ENCODE measurements at places on chromosomes 12 and 14.

DNA sequence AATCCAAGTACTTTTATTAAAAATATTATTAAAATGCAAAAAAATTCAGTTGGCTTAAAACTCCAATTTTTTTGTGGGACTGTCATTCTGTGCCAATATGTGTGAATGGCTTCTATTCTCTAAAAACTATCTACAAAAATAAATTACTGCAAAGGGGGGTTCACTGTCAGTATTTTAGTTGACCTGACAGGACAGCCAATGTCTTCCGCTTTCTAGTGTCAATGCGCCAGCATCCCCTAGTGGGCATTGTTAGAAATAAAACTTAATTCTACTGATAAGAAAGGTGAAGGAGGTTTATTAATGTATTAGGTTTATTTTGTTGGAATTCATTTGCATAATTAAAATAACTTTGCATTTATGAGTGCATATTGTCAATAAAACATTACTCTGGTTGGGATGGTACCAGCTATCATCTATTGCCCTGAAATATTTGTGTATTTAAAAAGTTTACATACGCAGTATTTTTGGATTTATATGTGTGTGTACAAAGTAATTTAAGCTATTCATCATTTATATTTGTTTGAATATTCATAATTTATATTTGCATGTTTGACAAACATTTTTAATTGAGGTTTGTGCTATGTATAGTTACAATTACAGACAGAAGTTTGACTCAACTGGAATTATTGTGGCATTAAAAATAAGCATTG lies 527.2 kb downstream of the FLRT2 start:
- no peak for DNase-seq

DNA sequence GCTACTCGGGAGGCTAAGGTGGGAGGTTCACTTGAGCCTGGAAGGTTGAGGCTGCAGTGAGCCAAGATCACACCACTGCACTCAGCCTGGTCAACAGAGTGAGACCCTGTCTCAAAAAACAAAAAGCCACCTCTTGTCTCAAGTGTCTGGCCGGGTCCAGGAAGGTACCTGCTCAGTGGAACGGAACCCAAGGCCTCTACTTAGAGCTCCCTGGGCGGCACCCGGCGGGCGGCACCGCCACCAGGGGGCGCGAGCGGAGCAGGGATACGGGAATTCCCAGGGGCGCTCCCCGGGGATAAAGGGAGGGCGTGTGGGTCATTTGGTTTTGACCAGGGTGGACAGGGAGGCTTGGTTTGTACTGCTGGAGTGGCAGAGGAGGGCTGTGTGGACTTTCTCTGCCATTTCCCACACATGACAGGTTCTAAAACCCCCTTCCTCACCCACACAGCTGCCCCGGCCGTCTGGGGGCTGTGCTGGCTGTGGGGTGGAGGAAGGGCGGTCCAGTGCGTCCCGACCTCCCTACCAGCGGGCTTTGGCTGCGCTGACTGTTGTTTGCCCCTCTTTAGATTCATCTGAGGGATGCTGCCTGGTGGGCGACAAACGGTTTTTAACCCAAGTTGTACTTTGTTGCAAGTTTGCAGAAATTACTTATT lies 91.4 kb downstream of the SETD3 start:
- no peak for DNase-seq

GRCh38 chr12:46664761-46665287 lies 161.0 kb downstream of the SLC38A4 start:
- peak; percentile 82 for DNase-seq

- DNase-seq = no peak
These were observed 138.6 kb downstream of the RPS29 start for GRCh38 chr14:49447540-49448107.

GRCh38 chr14:86766469-86766868 lies 1226.5 kb downstream of the GALC start:
- DNase-seq = no peak

DNA sequence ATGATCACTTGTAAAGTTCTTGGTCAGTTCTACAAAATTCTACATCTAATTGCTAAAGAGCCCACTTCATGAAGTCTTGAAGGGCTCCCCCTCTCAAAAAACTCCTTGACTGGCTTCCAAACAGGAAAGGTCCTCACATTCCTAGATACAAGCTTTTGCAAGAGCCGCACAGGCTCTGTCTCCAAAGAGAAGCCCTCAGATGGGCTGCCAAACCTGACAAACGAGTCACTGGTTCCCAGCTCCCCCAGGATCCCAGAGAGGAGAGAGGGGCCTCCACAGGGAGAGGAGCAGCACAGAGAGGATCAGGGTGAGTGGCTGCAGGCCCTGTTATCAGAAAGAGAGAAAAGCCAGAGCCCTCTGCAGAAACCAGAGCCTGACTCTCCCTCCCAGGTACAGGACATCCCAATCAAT lies 5.8 kb downstream of the NID2 start:
- DNase-seq = no peak

DNA sequence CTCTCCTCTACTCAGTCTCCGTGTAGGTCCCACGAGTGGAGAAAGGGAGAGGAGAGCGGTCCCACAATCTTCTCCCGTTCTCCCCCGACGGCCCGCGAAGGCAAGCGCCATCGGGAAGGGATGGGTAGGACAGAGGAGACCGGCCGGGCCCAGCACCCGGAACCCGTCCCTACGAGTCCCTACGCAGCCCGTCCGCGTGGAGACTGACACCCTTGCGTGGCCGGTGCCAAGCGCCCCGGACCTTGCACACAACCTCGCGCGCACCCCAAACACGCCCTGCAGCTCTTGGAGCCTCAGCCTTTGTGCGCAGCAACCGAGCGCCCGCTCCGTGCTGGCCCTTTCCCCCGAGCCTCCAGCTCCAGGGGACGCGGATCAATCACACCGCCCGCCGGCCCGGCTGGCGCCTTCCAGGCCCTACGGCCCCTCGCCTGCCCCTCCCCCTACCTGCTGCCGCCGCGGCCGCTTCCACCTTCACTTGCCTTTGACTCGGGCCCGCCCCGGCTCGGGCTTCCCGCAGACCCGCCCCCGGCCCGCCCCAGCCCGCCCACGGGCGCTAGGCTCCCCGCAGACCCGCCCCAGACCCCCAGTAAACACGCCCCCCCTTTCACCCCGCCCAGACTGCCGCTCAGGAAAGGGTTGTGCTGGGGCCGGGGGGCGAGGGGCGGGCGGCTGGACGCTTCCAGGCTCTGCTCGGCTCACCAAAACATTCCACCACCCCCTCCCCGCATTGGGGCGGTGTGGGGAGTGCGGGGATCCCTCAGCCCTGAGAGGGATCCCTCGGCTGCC lies at the start of gene NDRG2:
TSS of gene NDRG2 (minus strand) at position 477 of the 786 bp plus-strand sequence. CDS start 1,746 bp downstream, outside the sequence.
- DNase-seq = no peak

- no peak for DNase-seq
These were observed 32.0 kb downstream of the PRKD1 start for GRCh38 chr14:29895591-29896083.

GRCh38 chr12:15777355-15778012 lies 11.7 kb downstream of the EPS8 start:
- no peak for DNase-seq

DNA sequence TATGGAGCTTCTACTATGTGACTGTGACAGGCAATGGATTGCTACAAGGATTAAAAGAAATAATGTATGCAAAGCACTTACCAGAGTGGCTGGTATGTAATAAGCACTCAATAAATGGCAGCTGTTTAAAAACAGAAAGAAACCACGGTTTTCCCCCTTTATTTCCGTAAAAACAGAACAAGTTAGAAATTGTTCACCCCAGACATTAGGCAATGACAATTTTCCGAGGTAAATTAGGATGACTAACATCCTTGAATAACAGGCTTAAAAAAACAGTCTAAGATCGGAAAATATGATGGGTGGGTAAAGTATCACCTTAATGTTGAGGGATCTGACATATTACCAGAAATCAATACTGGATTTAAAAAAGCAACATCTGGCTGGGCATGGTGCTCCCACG lies 20.9 kb upstream of the CNIH1 start:
- no peak for DNase-seq

DNA sequence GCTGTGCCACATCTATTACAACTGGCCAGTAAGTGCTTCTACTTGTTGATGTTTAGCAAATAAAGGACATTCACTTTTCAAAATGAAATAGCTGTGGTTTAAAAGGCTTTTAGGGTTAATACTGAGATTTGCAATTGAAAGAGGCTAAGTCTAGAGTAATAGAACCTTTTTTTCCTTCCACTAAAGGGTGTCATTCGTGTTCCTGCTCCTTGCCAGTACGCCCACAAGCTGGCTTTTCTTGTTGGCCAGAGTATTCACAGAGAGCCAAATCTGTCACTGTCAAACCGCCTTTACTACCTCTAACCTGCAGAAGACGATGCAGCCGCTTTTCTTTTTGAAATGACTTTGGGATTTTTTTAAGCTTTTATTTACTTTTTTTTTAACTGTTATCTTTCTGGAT lies 33.6 kb downstream of the PIWIL1 start:
- DNase-seq = no peak

GRCh38 chr12:111842556-111843396 lies 748 bp downstream of the MAPKAPK5 start:
- no peak for DNase-seq

DNA sequence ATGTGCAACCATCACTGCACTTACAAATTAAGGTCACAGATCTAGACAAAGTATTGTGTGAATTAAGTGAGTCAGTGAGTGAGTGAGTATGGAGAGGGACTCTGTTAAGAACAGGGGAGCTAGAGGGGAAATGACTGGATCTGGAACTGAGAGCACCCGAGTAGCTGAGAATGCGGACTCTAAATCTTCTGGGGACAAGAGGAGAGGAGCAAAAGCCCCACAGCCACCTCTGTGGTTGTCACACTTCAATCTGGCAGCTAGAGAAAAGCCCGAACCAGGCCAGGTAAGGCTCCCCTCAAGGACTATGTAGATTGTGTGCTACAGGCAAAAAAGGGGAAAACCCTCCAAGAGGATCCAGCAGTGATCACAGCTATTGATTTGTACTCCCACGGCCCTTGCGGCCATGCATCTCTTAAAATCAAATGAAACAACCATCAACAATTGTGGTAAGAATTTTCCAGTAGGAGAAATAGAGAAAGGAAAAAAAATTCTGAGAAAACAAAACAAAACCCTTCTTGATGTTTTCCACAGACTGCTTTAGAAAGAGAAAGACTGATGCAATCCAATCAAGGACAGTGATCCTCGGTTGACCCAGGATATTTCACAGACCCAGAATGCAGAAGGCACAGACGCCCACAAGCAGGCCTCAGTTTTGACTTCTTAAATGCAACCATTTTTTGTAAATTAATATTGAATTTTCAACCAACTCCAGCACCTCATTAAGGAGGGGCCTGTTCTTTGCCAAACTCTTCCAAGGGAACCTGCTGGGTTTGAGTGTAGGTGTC lies 109.6 kb downstream of the SLC38A6 start:
- DNase-seq = no peak

GRCh38 chr12:114063435-114063834 lies 97.3 kb upstream of the RBM19 start:
- no peak for DNase-seq

- DNase-seq = no peak
These were observed 17.5 kb downstream of the IQSEC3 start for GRCh38 chr12:84056-84455.

DNA sequence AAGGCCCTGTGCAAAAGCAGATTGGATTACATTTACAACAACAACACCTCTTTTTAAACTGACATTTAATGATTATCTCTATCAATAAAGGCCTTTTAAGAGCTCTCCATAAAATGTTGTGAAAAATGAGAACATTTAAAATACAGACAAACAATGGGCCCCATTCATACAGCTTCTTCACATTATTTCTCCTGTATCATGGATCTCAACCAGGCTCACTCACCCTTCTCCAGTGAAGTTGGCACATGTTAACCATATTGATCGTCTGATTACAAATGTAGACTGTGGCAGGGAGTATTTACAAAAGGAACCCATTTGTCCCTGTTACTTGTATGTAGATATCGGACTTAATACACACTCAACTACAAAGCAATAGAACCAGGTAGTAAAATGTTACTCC lies 220.2 kb upstream of the BTG1 start:
- no peak for DNase-seq

DNA sequence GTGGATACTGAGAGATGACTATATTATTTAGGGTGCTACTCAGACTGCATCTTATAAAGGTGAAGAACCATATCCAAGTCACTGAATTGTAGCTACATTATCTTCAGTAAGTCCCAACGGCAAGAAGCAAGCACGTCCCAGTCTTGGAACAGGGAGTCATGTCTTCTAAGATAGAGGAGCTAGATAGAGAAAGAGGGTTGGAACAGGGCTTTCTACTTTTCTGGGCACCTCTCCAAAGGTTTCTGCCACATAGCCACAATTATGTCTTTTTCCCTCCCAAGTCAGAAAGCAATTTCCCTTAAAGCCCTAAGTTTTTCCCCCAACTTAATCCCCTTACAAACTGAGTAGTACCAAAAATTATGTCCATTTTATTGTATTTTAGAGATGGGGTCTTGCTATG lies 22.4 kb downstream of the MAPK1IP1L start:
- no peak for DNase-seq

DNA sequence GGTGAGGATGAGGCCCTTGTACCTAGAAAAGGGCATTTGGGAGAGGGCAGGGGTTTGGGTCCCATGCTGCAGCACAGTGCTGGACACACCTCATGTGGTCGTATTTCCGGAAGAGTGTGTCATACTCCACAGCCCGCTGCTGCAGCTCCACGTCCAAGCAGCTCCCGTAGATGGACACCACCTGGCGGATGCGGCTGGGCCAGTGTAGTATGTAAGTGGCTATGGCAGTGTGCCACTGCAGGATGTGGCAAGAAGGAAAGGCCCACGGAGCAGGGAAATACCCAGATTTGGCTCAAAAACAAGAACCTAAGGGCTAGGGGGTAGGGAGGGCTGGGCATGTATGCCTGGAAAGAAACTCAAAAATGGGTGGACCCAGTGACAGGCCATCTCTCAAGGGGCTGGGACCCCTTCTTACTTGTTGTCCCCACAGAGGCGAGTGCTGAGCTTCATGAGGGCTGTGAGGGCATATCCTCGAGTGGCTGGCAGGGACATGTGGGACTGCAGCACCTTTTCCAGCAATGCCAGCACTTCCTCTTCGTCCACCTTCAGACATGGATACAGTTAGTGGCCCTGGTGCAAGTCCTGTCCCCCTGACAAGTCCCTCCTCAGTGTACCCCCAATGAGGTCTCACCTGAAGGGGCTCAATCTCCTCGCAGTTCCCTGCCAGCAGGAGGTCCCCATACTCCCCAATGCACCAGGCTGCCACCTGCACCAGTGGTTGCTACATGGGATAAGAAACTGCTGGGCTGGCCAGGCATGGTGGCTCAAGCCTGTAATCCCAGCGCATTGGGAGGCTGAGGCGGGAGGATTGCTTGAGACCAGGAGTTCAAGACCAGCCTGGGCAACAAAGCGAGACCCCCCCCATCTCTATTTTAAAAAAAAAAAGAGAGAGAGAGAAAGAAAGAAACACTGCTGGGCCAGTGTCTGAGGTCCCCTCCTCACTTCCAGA lies 5.4 kb downstream of the AP1G2 start:
- no peak for DNase-seq

DNA sequence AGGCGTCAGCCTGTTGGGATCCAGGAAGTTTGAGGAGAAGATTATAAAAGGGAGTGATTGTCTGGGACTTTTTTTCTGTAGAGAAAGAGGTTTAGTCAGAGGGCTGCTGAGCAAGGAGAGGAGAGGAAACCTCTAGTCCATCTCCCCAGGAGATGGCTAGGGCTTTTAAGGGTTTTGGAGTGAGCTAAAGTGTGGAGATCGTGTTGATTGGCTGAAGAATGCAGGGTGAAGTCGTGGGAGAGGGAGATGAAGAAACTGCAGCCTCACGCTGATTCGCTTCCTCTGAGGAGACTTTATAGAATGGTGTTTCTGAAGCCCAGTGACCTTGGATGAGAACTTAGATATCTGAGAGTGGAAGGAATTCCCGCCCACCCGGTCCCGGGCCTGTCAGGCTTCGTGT lies 193.7 kb upstream of the PWP1 start:
- DNase-seq = no peak

All from epithelial cell of proximal tubule (primary cell).